CD4-positive, alpha-beta T cell treated with Interleukin-6 for 4 hours (primary cell): ENCODE measurements at places on chromosomes 11 and 22.

GRCh38 chr11:105811242-105811641, 201.4 kb downstream of the GRIA4 start:
- no peak for DNase-seq

DNA sequence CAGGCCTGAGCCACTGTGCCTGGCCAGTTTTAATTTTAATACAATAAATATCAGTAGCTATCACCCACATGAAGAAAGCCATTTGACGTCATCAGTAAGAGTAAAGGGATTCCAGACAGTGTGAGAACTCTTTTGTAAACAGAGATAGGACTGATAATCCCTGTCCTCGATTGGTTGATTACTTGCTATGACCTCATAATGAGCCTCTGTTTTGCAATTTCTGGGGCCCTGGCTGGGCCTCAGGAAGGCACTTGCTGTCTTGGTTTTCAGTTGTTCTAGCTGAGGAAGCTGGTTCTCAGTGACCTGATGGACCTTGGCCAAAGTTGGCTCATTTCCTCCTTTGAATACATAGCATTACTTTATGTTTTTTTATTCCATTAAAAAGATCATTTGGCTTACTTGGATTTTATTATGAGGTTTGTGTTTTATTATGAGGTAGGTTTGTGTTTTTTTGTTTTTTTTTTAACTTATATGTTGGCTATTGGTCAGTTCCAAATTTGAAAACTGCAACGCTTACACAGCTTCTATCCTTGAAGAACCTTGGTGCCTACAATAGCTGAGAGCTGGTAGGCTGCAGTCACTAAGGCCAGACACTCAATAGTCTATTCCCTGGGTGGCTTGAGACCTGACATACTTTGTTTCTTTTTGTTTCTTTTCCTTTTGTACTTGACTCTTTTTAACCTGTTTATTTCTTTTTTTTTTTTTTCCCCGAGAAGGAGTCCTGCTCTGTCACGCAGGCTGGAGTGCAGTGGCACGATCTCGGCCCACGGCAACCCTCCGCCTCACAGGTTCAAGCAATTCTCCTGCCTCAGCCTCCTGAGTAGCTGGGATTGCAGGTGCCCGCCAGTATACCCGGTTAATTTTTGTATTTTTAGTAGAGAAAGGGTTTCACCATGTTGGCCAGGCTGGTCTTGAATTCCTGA, 20.0 kb downstream of the MARK2 start:
- DNase-seq = no peak

GRCh38 chr11:69909561-69910518, 90.6 kb upstream of the FGF3 start:
- peak; percentile 23 for DNase-seq

DNA sequence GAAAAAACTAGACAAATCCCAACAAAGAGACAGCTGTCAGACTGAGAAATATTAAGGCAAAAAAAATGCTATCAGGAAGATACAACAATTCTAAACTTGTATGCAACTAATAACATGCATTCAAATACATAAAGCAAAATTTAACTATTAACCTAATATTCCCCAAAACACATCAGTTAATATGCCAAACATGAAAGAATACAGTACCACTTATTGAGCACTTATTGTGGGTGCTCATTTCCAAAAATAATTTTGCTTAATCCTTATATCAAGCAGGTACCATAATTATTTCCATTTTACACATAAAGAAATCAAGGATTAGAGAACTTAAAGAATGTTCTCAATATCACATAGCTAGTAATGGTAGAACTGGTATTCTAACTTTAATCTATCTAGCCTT, 67.7 kb upstream of the HMGXB4 start:
- no peak for DNase-seq
